ENCODE measurements at places on chromosomes 13 and 19. TPM values are rescaled to one million over a fixed set of nuclear protein-coding genes. Genes with fewer than 3 reads are reported as not detected.
A peak's percentile ranks its signal among the peaks of the same experiment; 100 is the strongest.

GRCh38 chr13:98881390-98881789, 96.5 kb downstream of the DOCK9 start:
- DNase-seq: no peak

- peak; percentile 92 for DNase-seq
Observed at GRCh38 chr19:3721131-3721886, 13.1 kb downstream of the TJP3 start.

PRSS57 gene
- total RNA-seq: not detected

- no peak for DNase-seq
Observed at GRCh38 chr19:44806291-44806690, 2.6 kb upstream of the BCAM start.

- no peak for DNase-seq
Observed at GRCh38 chr19:56476093-56476492, 1.1 kb downstream of the ZNF667 start.

- no peak for DNase-seq
Observed at GRCh38 chr13:108477376-108477775, 152.0 kb upstream of the MYO16 start.

DNA sequence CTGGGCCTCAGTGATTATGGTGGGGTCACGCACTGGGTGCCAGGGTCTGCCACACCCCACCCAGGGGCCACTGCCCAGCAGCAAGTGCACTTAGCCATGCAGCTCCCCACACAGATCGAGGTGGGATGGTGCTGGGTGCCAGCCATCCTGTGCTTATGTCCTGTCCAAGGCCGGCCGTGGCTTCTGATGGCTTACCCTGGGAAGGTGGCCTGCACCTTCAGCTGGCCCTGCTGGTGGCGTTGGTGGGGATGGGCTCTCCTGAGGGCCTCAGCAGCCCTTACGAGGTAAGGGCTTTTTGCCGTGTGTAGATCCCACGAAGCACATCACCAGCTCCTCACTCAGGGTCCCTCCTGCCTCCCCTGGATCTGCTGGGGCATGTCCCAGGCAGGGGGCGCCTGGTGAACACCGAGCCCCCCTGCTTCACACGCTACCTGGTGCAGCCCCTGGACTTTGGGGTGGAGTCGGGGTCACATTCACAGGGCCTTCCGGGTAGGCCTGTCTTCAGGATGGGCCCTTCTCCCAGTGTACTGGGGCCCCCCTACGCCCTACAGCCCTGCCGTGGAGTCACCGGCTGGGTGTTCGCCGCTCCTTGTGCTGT, 46.6 kb downstream of the CRTC1 start:
- no peak for DNase-seq

DNA sequence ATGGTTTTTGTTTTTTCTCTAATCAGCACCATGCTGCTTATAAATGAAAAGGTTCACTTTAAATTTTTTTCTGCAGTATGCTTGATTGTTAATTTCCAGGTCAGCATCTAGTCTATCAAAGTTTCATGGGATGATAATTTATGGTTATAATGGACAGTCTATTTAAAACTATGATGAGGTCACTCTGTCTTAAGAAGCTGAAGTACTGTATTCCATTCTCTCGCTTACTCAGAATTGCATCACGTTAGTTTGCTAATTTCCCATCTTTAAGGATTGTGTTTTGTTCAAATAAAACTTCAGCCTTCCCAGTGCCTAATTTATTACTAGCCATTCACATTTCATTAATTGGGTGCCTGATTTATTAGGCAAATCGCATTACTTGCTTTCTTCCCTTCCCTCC, 94.3 kb downstream of the GPC6 start:
- no peak for DNase-seq

ZNF682 gene
- total RNA-seq: 7.1 TPM

S1PR4 gene
- 1.7 TPM for total RNA-seq

DNA sequence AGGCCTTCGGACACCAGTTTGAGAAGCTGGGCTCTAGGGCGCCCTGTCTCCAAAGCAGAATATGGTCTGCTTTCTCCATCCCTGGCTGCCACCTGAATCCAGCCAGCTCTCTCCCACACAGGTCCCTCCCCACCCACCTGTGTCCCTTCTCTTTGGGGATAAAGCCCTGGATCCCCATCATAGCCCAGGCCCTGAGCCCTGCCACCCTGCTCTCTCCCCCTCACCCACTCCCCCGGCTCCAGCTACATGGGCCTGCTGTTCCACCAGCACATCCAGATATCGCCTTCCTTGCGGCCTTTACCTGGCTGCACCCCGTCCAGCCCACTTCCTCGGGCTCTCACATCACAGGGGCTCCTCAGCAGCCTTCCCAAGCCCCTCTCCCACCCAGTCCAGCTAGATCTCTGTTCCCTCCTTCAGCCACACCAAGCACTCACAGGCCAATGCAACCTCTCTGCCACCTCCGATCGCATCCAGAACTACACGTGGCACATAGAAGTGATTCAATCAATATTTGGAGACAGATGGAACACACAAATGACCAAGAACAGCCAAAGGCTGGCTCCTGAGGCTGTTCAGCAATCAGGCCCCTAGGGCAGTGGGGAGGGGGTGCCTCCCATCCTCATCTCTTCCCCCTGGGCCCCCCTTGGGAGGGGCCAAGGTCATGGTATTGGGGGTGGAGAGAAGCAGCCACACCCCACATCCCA, 7.6 kb downstream of the AKT2 start:
- DNase-seq: peak; percentile 57

RNF225 gene
- not detected for total RNA-seq

KLC3 gene
- total RNA-seq: not detected

DNA sequence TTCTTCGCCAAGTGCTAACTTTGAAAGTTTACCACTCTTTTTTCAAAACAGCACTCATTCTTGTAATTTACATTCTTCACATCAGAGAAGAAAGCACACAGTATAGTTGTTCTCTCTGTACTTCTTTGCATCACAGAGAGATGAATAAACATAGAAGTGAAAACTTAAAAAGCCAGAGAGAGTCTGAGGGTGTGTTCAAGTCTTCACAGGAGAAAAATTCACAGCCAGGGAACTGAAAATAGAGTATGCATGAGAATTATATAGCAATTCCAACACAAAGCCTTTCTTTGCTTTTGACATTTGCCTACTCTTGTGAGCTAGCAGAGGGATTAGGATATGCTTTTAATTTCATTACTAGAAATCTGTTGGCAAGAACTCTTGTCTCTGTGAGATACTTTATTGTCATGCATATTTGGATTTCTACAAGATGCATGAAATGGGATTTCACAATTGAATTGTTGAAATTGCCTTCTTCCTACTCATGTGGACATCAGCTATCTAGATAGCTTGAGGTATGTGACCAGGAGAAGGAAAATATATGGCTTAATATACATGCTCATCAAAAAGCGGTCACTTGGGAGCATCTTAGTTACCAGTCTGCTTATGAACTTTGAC, 166.1 kb downstream of the SLC7A1 start:
- no peak for DNase-seq

- DNase-seq: no peak
Observed at GRCh38 chr13:46621792-46622629, 69.0 kb downstream of the LRCH1 start.

- no peak for DNase-seq
Observed at GRCh38 chr19:2046046-2046907, 4.8 kb downstream of the MKNK2 start.

DNA sequence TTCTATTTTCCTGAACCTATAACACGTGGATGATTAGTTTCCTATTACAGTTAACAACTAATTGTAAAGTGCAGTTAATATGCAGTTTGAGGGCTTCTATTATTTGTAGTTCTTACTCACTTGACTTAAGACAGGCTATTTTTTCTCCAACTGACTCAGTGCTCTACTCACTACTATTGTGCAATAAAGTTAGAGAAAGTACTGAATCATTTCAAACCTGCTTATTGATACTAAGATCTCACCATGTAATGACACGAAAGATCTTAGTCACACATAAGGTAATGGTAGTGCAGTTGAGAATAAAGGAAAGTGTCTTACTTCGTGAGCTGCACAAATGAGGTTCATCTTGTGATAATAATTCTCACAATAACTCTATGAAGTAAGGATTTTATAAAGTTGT, 22.8 kb upstream of the ITM2B start:
- DNase-seq: no peak

DNA sequence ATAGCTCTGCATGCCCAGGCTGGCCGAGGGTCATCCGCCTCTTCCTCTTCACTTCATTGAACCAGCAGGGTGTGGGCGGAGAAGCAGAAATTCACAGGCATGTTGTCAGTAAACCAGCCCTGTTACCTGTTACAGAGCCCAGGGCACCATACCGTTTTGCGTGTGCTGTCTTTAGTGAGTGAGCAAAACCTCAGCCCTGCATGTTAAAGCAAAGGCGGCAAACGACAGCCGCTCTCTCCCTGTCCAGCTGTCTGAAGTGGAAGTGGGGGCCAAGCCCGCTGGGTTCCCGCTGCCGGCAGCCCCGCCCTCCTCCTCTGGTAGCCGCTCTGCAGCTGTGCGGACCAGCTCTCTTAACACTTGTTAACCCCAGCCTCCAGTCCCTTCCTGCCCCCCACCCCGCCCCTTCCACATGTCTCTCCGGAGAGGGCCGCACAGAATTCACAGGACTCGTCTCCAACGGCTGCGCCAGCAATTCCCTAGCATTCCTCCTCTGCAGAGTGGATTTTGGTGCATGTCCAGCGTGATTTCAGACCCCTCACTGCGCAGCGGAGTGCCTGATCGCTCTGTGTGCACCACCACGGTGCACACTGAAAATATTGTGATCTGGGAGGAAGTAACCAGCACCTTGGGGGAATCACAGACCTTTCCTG, 12.7 kb downstream of the KLHL26 start:
- DNase-seq: peak; percentile 93

SYNE4 gene
- 0.93 TPM for total RNA-seq

- DNase-seq: peak; percentile 93
Observed at GRCh38 chr19:12796146-12797071, 5.1 kb downstream of the JUNB start.

- DNase-seq: peak; percentile 94
Observed at GRCh38 chr19:49676136-49676783, 811 bp upstream of the PRMT1 start.

DNA sequence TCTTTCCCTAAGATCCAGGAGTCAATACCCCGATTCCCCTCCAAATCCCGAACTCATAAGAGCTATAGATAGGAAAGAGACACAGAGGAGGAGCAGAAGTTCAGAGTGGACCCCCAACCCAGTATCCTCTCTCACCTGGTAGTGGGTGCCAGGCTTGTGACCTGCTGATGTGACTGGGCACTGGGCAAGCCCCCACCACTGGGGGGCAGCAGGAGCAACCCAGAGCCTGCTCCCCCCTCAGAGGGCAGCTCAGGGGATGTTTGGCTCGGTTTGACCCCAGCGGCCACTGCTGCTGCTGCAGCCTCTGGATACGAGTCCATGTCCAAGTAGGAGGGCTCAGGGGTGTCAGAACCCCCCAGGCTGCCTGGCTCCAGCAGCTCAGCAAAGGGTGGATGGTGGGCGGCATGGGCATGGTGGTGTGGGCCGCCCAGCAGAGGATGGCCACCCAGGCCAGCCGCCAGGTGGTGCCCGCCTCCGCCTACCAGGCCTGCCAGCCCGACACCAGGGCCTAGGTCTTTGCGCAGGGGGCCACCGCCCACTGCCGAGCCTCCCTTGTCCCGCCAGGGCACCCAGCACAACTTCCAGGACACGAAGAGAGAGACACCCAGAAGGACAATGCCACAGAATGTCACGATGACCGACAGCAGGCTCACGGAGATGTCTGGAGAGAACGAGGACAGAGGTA, 7.4 kb downstream of the SYT3 start:
- DNase-seq: peak; percentile 66
